Effector memory CD4-positive, alpha-beta T cell (primary cell): ENCODE measurements at places on chromosomes 16 and 17.

DNA sequence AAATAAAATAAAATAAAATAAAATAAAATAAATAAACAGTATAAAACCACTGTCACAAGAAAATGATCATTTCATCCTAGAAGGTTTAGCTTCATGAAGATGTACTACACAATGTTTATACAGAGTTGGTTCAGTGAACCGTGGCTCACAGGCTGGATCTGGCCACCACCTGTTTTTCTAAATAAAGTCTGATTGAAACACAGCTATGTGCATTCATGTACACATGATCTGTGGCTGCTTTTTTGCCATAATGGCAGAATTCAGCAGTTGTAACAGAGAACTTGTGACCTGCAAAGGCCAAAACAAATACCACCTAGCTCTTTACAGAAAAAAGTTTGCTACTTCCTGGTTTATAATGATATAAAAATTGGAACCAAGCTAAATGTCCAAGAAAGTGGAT, 12.6 kb upstream of the RPRML start:
- H3K4me3 ChIP-seq, result no peak overlapping the region
- no peak for DNase-seq
- no peak overlapping the region for H3K27ac ChIP-seq
- H3K36me3 ChIP-seq, result no peaks in the 10 kb centered on the region
- H3K27me3 ChIP-seq, result no peaks in the 10 kb centered on the region

GRCh38 chr16:72604375-72604774, 432.4 kb upstream of the PMFBP1 start:
- H3K27me3 ChIP-seq, result no peaks in the 10 kb centered on the region
- H3K4me3 ChIP-seq, result no peak overlapping the region
- H3K36me3 ChIP-seq, result no peaks in the 10 kb centered on the region

GRCh38 chr16:54160252-54160860, 126.2 kb downstream of the IRX3 start:
- no peak overlapping the region for H3K27ac ChIP-seq
- no peak for DNase-seq
- no peaks in the 10 kb centered on the region for H3K27me3 ChIP-seq
- H3K36me3 ChIP-seq, result no peaks in the 10 kb centered on the region
- H3K4me1 ChIP-seq, result no peaks in the 10 kb centered on the region

DNA sequence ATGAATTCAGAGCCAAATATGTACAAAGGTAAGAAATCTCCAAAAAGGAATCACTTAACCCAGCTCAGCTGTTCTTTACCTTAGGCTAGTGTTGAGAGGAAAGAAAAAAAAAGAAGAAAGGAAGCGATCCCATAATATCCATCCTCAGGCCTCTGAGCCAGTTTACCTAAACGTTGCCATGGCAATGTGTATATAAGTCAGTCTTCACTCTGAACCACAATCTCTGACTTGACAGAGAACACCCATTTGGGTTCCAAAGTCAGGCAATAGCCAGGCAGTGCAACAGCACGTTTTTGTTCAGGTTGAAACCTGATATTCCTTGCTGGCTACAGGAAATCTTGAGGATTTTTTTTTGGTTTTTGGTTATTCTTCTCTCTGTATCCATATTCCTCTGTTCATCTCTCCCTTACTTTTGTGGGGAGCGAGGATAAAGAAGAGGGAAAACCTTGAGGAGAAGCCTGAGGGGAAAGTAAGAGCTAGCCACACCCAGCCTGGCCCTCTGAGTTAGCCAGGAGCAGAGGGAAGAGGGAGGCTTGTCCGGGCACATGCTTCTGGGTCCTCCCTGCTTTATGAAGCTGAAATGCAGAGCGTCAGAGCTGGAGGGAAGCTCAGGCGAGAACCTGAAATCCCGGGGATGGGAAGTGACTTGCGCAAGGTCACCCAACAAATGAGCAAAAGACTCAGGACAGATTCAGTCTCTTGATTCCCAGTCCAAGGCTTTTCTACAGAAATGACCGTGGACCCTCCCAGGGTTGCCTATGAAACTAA, 152.7 kb downstream of the SOX9 start:
- no peaks in the 10 kb centered on the region for H3K27me3 ChIP-seq
- H3K4me1 ChIP-seq, result no peaks in the 10 kb centered on the region
- no peak overlapping the region for H3K27ac ChIP-seq
- no peaks in the 10 kb centered on the region for H3K36me3 ChIP-seq
- no peak for DNase-seq

DNA sequence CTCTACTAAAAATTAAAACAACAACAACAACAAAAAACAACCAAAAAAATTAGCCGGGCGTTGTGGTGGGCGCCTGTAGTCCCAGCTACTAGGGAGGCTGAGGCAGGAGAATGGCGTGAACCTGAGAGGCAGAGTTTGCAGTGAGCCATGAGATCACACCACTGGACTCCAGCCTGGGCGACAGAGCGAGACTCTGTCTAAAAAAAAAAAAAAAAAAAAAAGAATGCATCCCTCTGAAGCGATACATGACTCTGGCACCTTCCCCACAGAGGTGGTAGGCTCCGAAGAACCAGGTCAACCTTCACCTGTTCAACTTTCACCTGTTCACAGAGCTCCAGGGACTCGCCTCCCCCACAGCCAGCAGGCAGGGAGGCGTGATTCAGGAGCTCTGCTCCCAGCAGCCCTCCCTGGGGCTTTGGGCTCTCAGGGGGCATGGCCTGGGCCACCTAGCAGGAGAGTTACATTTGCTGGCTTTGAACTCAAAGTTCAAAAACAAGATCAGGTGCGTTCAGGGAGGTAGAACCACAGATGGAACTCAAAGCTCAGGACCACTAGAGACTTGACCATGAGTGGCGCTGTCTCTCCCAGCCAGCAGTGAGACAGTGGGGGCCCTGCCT, 5.6 kb downstream of the VAC14 start:
- no peaks in the 10 kb centered on the region for H3K36me3 ChIP-seq
- no peak overlapping the region for H3K27ac ChIP-seq
- DNase-seq, result no peak
- H3K4me3 ChIP-seq, result no peak overlapping the region
- H3K4me1 ChIP-seq, result peaks cover 2% of the 10 kb centered on the region

- no peak overlapping the region for H3K4me3 ChIP-seq
- H3K27me3 ChIP-seq, result no peaks in the 10 kb centered on the region
- no peaks in the 10 kb centered on the region for H3K36me3 ChIP-seq
- DNase-seq, result no peak
- peaks cover 4% of the 10 kb centered on the region for H3K4me1 ChIP-seq
- H3K27ac ChIP-seq, result no peak overlapping the region
Observed at GRCh38 chr17:20073055-20073979, 64.2 kb downstream of the SPECC1 start.

GRCh38 chr16:75402821-75403475, 30.4 kb downstream of the CFDP1 start:
- no peaks in the 10 kb centered on the region for H3K27me3 ChIP-seq
- DNase-seq, result no peak
- no peak overlapping the region for H3K27ac ChIP-seq
- H3K4me1 ChIP-seq, result no peaks in the 10 kb centered on the region
- H3K36me3 ChIP-seq, result no peaks in the 10 kb centered on the region

GRCh38 chr17:78726513-78726912, 55.6 kb downstream of the CYTH1 start:
- H3K27ac ChIP-seq, result peak overlapping the region; percentile 63
- H3K36me3 ChIP-seq, result no peaks in the 10 kb centered on the region
- H3K4me1 ChIP-seq, result peaks cover 88% of the 10 kb centered on the region
- DNase-seq, result no peak

DNA sequence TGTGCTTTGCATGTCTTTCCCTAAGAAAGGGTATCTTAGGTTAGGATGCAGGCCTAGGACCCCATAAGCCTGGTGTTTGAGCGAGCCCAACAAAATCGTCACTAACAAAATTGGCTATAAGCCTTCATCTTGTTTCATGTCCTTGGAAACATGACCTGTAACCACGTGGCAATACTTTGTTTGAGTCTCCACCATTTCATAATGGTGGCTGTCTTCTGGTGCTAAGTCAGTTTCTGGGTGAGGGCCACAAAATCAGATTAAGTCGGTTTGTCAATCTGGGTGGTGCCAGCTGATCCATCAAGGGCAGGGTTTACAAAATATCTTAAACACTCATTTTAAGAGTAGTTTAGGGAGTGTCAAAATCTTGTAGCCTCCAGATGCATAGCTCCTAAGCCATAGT, 33.0 kb downstream of the C16orf54 start:
- peaks cover 10% of the 10 kb centered on the region for H3K4me1 ChIP-seq
- H3K36me3 ChIP-seq, result no peaks in the 10 kb centered on the region
- H3K27me3 ChIP-seq, result no peaks in the 10 kb centered on the region
- DNase-seq, result no peak

DNA sequence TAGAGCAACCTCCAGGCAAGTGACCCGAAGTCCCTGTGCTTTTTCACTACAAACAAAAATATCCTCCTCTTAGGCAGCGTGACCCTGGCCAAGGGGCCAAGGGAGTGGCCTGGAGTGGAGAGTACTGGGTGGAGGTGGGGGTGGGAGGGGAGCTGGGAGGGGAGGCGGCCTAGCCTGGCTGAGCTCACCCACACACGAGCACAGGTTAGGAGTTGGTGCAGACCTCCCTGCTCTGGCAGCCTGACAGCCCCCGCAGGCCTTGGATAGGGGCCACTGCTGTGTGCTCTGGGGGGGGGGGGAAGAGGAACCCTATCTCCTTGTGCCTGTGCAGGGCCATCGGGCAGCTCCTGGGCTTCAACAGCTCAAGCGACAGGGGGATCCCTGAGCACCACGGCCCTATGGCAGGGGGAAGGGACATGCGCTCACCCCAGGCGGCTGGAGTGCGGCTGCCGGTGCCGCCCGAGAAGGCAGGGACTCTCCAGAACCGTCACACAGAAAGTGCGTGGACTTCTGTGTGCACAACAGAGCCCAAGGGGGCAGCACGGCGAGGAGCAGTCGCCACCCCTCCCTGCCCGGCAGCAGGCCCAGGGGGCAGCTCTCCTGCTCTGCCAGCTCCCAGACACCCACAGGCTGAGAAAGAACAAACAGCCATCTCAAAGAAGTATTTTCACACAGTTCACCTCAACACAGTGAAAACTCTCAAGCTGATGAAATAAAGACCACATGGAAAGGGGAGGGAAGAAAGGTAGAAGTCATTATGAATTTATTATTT, 13.3 kb downstream of the SLC16A3 start:
- no peak for DNase-seq
- peaks cover 40% of the 10 kb centered on the region for H3K4me1 ChIP-seq
- H3K4me3 ChIP-seq, result no peak overlapping the region

DNA sequence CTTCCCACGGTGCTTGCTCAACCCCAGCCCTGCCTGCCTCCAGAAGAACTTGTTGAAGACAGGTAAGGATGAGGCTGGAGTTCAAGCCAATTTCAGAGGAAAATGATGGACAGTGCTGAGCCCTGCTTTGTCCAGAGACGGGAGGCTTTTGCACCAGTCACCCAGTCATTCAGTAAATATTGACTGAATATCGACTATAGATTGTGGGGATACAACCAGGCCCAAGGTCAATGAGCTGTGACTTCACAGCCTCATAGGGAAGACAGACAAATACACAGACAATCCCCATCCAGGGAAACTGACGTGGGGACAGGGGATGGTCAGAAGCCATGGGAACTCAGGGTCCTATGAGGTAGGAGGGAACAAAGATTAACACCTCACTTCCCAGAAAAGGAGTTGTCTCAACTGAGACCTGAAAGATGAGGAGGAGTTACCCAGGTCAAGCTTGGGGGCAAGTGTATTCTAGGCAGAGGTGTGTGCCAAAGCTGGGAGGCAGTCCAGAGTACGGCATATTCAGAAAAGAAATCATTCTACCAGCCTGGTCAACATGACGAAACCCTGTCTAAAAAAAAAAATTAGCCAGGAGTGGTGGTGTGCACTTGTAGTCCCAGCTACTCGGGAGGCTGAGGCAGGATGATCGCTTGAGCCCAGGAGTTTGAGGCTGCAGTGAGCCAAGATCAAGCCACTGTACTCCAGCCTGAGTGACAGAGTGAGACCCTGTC, 5.9 kb upstream of the DOC2A start:
- no peaks in the 10 kb centered on the region for H3K36me3 ChIP-seq
- H3K27me3 ChIP-seq, result no peaks in the 10 kb centered on the region
- H3K4me1 ChIP-seq, result peaks cover 12% of the 10 kb centered on the region
- no peak overlapping the region for H3K27ac ChIP-seq
- no peak for DNase-seq

DNA sequence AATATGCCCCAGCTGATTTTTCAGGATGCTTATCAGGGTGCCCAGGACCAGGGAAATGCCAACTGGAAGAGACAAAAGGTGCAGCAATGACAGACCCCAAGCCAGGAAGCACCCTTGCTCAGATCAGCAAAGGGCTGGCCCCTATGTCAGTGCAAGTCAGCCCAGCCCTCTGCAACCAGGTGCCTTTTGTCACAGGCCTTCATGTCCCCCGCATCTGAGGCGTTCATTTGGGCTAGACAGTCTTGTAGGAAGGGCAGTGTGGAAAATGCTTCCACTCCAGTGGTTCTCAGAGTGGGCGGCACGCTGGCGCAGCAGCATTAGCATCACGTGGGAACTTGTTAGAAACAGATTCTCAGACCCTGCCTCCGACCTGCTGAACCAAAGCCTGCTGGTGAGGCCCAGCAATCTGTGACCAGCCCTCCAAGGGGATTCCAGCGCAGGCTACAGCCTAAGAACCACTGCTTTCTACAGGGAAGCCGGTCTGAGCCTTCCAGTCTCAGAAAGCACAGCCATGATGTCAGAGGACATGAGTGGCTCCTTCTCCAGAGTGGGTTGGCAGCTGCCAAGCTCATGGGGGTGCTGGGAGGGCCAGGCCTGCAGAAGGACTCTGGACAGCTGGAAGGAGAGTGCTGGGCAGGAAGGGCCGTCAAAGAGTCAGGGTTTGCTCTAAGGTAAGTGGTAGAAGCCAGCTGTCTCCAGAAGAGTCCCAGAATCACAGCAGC, 13.1 kb downstream of the SLC47A2 start:
- H3K4me1 ChIP-seq, result no peaks in the 10 kb centered on the region
- H3K4me3 ChIP-seq, result no peak overlapping the region
- no peaks in the 10 kb centered on the region for H3K27me3 ChIP-seq
- no peaks in the 10 kb centered on the region for H3K36me3 ChIP-seq

DNA sequence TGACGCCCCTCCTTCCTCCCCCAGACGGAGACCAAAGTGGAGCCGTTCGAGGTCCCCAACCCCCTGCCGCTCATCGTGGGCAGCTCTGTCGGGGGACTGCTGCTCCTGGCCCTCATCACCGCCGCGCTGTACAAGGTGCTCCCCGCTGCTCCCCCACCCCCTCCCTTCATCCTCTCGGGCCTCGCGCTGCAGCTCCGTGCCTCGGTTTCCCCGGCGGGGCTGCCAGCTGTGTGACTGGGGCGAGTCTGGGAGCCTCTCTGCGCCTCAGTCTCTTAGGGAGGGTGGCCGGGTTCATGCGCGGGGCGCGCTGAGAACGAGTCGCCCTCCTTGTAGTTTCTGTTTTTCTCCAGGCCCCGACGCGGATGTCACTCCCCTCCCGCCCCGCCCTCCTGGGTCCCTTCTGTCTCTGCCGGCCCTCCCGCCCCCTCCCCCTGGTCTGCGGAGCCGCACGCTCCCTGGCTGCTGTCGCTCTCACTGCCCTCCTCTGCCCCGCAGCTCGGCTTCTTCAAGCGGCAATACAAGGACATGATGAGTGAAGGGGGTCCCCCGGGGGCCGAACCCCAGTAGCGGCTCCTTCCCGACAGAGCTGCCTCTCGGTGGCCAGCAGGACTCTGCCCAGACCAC, 23.7 kb upstream of the ITGAX start:
- no peaks in the 10 kb centered on the region for H3K36me3 ChIP-seq
- H3K4me3 ChIP-seq, result peak overlapping the region; percentile 51
- H3K27ac ChIP-seq, result no peak overlapping the region
- no peaks in the 10 kb centered on the region for H3K27me3 ChIP-seq
